ENCODE measurements at places on chromosomes 5 and 9.

- no peak for DNase-seq
These were observed 160.9 kb upstream of the PIK3R1 start for GRCh38 chr5:68054638-68055037.

- no peak for DNase-seq
These were observed 160.0 kb upstream of the SMIM23 start for GRCh38 chr5:171625646-171626045.

- no peak for DNase-seq
These were observed 90.8 kb downstream of the TENT4A start for GRCh38 chr5:6803981-6804550.

GRCh38 chr9:124133727-124134126 lies 122.2 kb downstream of the LHX2 start:
- DNase-seq: peak; percentile 29

GRCh38 chr5:74865804-74866595 lies at the start of gene FAM169A:
Gene FAM169A, minus strand, starts transcription at chr5:74866387. Its CDS starts 24,711 bp downstream, at chr5:74841676.
- peak; percentile 75 for DNase-seq

- no peak for DNase-seq
These were observed 27.2 kb downstream of the NEK6 start for GRCh38 chr9:124284940-124285441.

DNA sequence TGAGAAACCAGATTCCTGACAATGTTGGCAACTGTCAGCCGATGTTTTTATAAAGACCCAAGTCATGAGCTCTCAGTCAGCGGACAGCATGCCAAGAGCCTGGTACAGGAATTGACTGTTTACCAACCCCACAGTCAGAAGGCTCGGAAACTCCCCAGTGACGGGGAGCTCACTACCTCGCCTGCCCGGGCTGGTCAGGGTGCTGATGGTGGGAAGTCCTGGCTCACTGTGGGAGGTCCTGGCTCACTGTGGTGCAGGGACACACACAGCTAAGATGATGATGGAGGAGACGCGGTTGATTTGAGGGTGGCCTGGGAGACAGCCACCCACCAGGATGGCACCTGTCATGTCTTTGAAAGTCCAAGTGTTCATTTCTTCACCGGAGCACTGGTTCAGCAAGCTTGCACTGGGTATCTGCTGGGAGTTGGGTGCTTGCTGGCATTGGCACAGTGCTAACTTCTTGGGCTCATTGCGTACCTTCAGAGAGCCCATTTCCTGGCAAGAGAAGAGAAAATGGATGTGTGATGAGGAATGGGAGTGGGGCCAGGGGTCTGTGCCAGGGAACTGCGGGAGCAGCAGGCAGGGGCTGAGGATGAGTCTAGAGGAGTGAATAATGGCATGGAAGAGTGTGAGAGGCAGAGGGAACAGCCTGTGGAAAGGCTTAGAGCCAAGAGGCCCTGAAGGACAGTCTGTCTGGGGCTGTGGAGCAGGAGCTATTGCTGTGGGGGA lies 15.3 kb downstream of the ASS1 start:
- DNase-seq: no peak

- no peak for DNase-seq
These were observed 71.8 kb downstream of the ZNF618 start for GRCh38 chr9:113947941-113948340.

DNA sequence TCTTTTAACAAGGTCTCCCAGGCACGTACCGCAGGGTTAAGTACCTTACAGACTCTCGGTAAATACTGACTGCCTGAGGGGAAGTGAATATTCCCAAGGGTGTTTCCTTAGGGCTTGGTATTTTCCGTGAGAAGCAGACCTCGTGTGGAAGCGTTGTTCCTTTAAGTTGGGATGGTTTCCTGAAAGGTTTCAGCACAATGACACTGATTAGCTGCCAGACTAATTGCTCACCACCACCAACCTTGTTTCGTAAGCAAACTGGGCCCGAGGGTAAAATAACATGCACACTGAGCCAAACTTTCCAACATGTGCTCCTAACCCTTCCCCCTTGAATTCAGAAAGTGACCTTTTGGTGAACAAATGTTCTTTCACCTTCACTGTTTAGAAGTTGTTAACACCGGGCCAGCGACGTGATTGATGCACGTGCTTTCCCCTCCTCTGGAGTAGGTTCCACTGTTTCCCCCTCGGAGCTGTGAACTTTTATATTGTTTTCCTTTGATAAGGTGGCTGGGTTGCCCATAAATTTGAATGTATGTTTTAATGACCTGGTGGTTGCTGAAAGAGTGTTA lies 128.1 kb upstream of the RPS23 start:
- no peak for DNase-seq

DNA sequence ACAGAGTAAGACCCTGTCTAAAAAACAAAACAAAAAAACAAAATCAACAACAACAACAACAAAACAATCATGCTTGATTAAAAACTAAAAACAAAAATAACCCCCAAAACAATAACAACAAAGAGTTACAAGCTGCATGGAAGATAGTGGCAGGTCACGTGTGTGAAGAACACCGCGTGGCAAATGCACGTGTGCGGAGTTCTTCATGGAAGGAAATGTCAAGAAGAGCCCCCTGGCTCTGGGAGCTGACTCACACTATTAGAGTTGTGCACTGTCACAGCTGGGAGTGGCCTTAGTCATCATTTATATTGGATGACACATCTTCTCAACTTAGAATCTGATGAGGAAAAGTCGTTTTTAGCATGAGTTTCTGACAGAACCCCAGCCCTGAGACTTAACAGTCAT lies 110.5 kb downstream of the JMY start:
- DNase-seq: no peak

GRCh38 chr5:11212706-11213105 lies 451.7 kb upstream of the DAP start:
- no peak for DNase-seq

DNA sequence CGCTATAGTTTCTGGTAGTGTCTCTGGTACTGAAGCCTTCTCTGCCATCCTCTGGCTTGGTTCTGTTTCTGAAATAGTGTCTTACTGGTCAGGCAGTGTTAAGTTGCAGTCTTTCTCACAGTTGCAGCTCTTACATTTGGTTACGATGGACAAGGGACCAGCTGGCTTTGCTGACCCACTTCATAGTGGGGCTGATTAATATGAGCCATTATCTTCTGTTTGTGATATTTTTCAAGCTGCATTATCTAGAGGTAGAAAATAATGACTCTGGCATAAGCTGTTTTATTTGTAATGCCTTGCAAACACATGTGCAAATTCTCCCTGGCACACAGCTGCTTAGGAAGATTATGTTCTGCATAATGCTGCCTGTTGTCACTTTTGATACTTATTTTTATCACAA lies 199.1 kb downstream of the KDM4C start:
- DNase-seq: peak; percentile 23

GRCh38 chr9:92122061-92122460 lies 6.8 kb upstream of the SPTLC1 start:
- no peak for DNase-seq

DNA sequence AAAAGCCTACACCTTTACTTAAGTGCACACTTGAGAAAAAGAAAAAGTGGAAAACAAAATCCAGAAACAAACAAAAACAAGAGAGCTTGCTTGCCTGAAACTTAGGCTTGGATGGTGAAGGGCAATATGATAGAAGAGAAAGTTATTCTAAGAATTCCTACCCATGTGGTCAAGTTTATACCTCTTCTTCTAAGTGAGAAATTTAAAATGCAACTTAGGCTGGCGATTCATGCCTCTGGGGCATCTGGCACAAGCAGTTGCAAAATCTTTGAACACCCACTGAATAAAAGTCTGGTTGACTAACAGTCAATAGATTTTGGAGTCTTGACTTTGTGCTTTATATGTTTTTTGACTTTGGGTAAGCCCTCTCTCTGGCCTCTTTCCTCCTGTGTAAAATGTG lies 239.6 kb downstream of the KDM4C start:
- DNase-seq: no peak

- no peak for DNase-seq
These were observed 6.0 kb upstream of the DDX4 start for GRCh38 chr5:55731848-55732247.

- peak; percentile 50 for DNase-seq
These were observed 281.0 kb downstream of the RASEF start for GRCh38 chr9:82781921-82782392.

DNA sequence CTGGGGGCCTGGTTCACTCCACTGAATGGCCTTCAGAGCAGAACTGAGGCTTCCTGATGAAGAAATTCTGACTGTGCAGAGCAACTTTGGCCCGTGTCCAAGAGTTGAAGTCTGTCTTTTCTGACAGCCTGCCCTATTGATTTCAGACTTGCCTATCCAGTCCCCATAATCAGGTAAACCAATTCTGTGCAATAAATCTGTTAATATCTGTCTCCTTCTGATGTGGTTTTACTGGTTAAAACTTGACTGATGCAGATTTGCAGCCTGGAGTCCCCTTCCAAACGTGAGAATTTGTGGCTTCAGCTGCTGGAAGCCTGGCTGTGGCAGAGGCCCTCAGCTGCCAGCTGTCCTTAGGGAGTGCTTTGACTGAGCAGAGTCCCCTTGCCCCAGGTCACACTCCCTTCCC lies 283.9 kb upstream of the ANKRD55 start:
- peak; percentile 16 for DNase-seq

DNA sequence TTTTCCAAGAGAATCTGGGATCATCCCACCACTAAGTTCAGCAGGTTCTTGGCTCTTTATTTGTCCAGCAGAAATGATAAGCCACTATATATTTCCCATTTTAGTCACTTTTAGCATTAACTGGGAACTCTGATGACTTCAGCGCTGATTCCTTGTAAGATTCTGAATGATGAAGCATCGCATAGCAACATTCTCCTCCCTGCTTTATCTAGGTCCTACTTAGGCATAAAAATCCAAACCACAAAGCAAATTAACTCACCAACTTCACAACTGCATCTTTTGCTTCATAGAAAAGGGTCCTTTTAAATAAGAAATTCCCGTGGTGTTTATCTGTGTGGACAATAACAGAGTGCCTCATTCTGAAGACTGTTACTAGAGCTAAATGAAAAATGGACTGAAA lies 203.9 kb downstream of the SAXO1 start:
- DNase-seq: no peak

- DNase-seq: no peak
These were observed 764.3 kb upstream of the TYRP1 start for GRCh38 chr9:11928871-11929321.

DNA sequence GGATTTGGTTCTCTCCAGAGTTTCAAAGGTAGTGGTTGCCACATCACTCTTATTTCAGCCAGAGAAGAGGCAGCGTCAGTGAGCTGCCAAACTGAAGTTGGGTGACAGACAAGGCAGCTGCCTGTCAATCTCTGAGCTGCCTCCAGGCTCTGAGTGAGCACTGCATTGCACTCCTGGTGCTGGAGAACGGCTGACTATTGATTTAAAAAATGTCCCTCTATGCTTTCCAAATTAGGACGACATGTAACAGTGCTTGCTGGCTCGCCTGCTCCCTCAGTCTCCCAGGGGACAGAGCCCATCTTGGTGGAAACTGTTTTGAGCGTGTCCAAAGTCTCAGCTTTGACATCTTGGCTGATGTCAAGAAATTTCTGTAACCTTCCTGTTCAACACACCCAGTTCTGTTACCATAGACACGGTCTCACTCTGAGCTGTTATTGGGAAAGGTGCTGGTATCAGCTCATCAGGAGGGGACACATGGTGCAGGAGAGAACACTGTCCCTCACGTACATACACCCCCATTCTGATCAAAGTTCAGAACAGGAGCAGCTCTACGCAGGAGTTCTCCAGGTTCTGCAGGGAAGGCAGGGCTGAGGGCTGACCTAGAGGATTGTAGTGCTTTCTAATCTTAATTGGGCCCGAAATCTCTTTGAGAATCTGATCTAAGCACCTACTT lies 15.7 kb downstream of the PCDH12 start:
- no peak for DNase-seq

DNA sequence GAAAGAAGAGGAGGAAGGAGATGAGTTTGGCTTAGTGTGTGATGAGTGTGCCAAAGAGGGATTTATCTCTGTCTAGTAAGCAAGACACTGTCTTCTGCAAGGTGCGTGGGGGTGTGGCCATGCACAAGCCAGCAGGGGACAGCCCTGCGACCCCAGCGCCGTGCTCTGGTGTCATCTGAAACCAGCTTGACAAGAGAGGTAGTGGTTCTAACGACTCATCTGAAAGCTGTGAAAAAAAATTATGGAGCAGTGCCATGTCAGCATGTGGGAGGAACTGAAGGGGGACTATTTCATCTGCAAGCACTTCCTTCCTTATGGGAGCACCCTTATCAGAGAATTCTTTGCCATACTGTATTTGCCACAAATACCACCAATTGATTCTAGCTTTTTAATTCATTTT lies 398.6 kb downstream of the PSAT1 start:
- DNase-seq: no peak

GRCh38 chr9:125387861-125388524 lies 126.4 kb downstream of the GAPVD1 start:
- DNase-seq: no peak

DNA sequence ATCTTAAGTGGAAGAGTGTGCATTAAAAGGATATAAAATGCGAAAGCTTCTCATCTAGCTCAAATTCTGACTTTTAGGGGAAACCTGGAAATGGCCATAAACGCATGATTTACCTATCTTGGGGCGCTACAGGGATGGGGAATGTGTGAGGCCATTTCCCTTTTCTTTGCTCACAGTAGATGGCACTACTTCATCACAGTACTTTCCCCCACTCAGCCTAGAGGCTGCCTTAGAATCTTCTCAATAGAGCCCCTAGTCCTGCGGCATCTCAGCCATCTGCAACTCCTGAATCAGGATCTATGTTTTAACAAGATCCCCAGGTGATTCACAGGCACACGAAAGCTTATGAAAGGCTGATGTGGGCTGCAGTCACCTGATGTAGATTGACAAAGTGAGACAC lies 110.8 kb downstream of the LHFPL2 start:
- peak; percentile 55 for DNase-seq

DNA sequence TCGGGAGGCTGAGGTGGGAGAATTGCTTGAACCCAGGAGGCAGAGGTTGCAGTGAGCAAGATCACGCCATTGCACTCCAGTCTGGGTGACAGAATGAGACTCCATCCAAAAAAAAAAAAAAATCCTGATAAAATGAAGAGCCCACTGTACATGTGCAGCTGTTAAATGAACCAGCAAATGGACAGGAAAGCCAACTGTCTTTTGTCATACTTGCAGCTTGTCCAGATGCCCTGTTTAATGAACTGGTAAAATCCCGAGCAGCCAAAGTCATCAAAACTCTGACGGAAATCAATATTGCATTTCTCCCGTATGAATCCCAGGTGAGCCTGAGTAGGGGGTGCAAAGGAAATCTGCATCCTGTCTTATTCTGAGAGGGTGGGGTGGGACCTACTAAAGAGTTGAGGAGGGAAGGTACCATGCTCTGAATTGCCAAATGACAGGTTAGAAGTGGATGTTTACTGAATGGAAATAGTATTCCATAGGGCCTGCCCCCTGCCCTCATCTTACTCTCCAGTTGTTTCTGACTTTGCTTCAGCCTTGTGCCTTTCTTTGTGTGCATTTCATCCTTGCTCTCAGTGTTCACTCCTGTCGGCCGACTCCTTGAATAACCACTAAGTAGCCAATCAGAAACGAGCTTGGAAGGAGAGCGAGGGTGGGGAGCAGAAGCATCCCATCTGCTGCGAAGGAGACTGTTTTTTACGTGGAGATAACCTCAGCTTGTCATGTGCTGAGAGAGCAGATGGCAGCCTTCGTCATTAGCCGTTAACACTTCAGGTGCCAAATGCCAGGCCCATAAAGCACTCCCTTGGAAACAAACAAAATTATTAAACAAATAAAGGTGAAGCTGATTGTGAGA lies 45.7 kb upstream of the CFAP157 start:
- peak; percentile 80 for DNase-seq
